ENCODE measurements at places on chromosomes 1 and 21.
A peak's percentile ranks its signal among the peaks of the same experiment; 100 is the strongest.

DNA sequence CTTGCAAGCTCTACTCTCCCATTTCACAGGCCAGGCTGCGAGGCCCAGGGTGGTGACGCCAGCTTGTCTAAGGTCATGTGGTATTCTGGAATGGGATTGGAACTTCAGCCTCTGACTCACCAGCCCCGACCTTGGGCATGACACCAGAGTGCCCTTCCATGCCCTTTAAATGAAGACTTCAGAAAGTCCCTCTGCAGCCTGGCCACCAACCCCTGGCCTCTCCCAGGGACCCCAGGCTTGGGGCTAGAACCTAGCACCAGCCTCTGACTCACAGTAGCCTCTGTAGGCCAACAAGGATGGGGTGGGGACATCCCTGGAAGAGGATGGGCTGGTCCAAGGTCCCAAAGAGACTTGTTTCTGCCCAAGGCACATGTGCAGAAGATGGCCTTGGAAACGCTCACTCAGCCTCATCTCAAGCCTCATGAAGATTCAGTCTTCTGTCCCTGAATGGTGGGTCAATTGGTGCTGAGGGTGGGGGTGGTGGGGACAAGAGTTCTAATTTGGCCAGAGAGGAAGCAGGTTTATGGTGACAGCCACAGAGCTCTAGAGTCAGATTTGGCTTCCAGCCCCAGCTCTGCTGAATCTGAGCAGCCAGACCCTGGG lies 36.1 kb upstream of the RUNX3 start:
- no peak for DNase-seq

- no peak for DNase-seq
These were observed 31.3 kb upstream of the GUCA2A start for GRCh38 chr1:42195841-42196240.

DNA sequence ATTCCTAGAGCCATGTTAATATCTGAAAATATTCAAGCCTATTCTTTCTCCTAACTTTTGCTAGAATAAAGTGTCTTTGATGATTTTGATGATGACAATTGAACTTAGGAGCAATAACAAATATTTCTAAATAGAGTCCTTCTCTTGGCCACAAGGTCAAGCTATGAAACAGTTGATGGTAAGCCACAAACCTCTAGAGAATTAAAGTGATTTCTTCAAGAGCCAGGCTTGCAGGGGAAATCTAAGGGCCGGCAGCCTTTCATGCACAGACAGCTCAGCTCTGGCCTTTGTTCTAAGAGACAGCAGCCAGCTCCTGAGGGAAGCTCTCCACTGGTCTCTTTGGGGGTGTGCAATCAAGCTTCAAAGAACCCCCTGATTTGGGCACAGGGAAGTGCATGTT lies 59.0 kb downstream of the SUSD4 start:
- DNase-seq = no peak

DNA sequence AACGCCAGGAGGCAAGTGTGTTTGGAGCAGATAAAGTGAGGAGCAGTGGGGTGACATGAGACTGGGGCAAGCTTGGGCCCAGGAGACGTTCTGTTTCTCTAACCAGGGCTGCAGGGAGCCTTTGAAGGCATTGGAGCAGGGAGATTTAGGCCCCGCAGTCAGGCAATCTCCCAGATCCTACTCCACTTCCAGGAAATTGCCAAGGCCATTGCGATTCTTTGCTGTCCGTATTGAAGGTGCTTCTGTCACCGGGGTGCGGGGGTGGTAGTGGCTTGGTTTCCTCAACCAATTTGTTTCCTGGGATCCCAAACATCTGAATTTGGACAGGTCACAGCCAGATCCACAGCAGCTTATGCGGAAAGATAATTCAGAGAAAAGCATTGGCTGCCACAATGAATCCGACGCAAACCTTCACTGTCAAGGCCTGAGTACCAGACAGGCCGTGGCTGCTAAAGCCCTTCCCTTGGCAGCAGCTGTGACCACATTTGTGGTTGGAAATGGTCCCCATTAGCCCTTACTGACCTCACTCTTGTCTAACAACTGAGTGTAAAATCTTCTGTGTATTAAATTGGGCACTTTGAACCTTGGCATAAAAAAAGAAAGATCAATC lies 385.6 kb downstream of the PTPRU start:
- no peak for DNase-seq

GRCh38 chr1:205800427-205800826 lies 12.6 kb downstream of the SLC41A1 start:
- peak; percentile 11 for DNase-seq

- DNase-seq = peak; percentile 92
These were observed 33.5 kb upstream of the MACF1 start for GRCh38 chr1:39170731-39171667.

DNA sequence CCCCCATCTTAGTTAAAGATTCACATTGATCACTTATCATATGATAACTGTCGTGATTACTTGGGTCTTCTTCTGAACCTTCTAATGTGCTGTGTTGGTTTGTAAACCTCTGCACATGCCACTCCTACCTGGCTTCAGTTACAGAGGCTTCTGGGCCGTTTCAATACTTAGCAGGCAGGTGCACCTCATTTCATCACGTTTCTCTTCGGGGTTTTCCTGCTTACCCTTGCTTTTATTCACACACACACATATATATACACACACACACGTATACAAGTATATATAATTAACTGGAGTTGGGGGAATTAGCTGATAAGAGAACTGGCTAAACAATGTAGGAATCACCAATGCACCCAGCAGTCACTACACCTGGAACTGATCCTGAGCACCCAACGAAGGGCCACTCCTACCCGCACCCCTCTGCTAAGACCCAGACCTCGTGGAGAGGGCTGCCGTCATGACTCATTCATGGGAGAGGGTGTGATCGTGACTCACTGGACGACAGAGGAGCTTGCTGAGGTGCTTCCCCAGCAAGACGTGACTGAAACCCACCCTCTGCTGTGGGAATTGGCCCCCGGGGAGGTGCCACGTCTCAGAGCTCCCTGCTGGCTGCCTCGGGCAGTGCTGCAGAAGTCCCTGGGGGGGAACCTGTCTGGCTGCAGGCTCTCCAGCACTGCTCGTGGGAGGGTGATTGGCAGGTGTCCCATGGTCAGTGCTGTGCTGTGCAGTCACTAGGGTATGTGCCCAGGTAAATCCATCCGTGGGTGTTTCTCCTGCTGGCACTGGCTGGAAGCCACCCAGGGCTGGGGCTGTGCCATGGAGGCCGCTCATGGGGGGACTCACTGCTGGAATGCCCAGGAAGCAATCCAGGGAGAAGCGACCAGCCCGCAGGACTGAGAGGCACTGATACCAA lies 166.6 kb downstream of the DYRK1A start:
- DNase-seq = no peak

- DNase-seq = no peak
These were observed 158.2 kb downstream of the ZSCAN20 start for GRCh38 chr1:33630686-33631085.

- no peak for DNase-seq
These were observed 88.9 kb downstream of the AK5 start for GRCh38 chr1:77370583-77371306.

GRCh38 chr1:180636138-180636537 lies 4.3 kb downstream of the XPR1 start:
- DNase-seq = peak; percentile 51

All from NCI-H1417 (cell line).